ENCODE measurements at places on chromosomes 3 and 15.

DNA sequence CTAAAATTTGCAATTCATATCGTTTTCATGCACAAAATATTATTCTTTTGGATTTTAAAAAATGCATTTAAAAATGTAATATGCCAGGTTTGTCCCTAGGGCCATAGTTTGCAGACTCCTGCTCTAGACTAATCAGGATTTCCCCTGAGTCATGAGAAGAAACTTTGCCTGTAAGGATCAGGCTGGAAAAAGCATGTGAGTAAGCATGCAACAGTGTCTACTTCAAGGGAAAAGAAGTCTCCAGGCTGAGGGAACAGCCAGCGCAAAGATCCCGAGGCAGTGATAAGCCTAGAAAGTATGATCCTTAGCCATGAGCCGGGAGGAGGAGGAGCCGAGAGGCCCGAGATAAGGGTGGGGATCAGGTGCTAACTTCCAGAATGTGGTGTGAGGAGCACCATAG is 382.8 kb upstream of the CFAP20DC start:
- DNase-seq: no peak

- no peak for DNase-seq
Measured at GRCh38 chr15:98439523-98439942, 208.8 kb upstream of the IGF1R start.

GRCh38 chr15:64029633-64030032 is 16.7 kb downstream of the DAPK2 start:
- DNase-seq: no peak

DNA sequence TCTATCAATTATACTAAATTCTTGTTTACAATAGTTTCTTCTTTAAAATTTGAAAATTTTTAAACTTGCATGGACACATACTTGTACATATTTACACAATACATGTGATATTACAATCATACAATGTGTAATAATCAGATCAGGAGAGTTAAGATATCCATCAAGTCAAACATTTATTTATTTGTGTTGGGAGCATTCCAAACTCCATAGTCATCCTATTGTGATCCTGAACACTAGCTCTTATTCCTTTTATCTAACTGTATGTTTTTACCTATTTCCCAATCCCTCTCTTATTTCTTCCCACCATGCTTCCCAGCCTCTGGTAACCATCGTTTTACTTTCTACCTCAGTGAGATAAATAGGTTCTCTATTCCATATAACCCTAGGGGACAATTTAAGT is 1219.2 kb downstream of the ZPLD1 start:
- DNase-seq: no peak

DNA sequence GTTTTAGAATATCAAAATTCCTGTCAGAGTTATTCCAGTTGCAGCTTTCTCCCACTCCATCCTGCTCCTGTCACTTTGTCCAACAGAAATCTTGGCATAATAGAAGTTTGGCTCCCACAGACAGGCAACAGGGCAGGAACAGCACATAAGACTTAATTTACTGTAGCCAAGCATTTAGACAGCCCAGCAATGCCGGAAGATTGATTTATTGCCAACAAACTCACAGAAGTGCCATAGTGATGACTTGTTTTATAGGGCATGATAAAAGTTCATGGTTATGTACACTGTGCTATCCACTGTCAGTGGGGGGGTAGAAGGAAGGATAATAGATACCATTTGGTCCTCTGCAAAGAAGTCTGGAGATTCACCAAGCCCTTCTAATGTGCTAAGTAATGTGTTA is 98.3 kb upstream of the CBLB start:
- DNase-seq: no peak
